ENCODE measurements at places on chromosomes 3 and 15.
A peak's percentile ranks its signal among the peaks of the same experiment; 100 is the strongest.

GRCh38 chr3:117172426-117172825 is 462.8 kb downstream of the TUSC7 start:
- DNase-seq = no peak

GRCh38 chr3:107765524-107765923 is 242.8 kb downstream of the BBX start:
- no peak for DNase-seq

DNA sequence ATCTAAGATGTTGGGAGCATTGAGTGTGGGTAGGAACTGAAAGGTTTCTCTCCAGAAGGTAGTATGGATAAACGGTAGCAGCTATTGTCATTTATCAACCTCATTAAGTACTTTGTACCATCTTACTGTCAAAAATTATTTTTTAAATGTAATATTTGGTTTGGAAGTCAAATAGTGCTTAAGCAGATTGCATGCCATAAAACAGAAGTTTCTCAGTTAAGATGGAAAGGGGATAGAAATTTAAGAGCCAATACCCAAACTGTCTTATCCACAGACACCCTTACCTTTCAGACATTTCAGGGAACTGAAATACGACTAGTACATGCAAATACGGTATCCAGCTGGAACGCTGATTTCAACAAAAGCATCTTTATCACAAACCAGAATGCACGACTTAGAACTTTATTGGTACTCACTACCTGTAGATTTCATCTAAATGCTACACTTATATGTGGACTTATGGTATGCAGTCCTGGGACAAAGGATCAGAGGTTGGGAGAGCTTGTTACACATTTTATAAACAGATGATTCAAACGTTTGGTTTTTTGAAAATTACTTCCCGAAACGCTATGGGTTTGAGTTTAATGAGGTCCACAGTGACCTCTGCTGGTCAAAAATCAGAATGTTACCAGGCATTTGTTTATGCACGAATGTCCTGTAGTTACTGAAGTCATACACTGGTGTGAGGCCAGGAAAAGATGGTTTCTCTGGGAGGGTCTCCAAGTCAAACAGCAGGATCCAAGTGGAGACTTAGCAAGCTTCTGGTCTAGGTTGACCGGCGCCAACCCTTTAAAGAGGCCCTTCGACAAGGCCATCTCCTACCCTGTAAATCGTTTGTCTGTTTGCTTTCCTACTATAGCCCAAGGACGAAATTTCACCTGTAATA is 45.7 kb upstream of the DUT start:
- DNase-seq = peak; percentile 78

GRCh38 chr15:80326270-80326669 is 74.3 kb upstream of the CTXND1 start:
- DNase-seq = no peak

- DNase-seq = peak; percentile 5
Observed at GRCh38 chr3:20254268-20255117, 68.5 kb upstream of the SGO1 start.

DNA sequence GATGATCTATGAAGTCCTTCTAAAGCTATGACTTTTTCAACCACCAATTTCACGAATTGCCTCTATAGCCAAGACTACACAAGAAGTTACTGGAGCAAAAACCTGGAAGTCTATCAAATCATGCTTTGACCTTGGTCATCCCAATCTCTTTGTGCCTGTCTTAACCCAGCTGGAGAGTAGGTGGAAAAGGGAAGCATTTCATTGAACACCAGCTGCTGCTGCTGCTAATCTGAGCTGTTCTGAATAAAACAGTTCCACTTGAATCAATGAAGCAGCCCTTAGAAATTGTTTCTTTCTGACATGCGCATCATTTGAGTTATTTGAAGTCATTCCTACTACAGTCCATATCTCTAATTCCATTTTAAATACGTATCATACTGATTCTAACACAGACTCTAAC is 7.3 kb upstream of the UBE3A start:
- DNase-seq = no peak

GRCh38 chr15:38587214-38587613 is 22.6 kb upstream of the RASGRP1 start:
- DNase-seq = no peak

DNA sequence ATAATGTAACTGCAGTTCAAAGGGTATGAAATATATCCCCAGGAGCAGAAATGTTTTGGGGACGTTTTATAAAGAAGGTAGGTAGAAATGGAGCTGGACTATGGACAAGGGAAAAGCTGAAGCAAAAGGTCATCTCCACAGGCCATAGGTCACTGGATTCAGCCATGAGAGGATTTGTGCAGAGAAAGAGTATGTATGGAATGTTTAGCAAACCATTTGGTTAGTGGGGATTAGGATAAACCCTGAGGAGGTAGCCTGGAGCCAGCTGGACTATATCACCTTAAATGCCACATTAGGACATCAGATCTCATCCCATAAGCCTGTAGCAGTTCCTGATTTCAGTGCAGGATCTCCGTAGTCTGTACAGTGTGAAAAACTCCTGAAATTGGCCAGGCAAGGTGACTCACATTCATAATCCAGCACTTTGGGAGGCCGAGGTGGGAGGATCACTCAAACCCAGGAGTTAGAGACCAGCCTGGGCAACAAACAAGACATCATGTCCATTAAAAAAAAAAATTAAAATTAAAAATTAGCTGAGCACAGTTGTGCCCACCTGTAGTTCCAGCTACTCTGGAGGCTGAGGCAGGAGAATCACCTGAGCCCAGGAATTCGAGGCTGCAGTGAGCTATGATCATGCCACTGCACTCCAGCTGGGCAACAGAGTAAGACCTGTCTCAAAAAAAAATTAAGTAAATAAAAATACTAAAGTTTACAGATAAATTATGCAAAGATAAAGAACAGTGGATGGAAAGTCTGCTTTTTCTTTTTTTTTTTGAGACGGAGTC is 4.7 kb downstream of the IP6K1 start:
- DNase-seq = no peak

- no peak for DNase-seq
Observed at GRCh38 chr15:38843736-38844590, 279.3 kb upstream of the RASGRP1 start.

GRCh38 chr3:7254251-7254650 is 393.3 kb downstream of the GRM7 start:
- DNase-seq = no peak

DNA sequence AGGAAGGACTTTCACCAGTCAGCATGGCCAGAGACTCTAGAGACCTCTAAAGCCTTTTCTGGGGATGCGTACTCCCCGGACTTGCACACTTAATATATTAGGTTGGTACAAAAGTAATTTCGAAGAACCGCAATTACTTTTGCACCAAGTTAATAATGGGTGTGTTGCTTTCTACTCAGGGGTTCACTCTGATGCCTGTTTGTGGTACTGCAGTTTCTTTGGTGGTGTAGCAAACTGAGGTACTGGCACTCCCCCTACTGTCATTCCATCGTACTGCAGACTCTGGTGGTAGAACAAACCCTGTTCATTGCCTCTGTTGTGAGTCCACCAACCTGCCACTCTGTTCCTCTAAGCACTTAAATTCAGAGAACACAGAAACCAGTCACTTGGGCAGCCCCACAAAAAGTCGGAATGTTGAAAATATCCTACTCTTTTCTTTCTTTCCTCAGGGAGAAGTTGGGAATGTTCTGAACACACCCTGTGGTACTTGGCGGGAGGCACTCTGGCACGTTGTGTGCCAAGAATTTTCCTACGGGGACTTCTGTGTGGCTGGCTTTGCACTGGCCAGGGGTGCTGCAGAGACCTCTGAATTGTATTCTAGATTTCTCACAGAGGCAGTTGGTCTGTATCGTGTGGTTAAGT is 46.3 kb downstream of the GABRG3 start:
- DNase-seq = peak; percentile 37

DNA sequence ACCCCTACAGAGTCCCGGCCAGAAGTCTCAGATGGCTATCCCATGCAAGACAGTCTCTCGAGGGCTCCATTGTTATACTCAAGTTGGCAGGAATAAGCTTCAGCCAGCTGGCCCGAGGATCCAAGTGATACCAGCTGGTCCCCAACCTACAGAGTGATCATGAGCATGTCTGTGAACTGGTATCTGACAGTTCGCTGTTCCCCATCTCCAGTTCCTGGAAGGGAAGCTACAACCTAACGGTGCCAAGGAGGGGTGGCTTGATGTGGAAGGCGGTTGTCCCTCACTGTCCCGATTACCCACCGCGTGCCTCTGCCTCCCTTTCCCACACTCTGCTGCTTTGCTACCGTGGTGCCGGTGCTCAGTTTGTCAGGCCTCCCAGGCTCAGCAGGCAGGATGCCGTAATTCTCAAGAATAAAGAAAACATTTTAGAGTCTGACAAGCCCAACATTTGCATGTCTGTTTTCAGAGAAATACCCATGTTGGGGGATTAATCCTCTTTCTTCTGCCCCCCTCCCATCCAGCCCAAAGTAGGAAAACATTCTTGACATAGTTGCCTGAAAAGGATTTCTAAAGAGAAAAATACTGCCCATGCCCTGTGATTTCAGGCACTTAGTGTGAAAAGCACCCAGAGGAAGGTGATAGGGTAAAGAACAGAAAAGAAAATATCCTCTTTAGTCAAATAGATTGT is 49.4 kb upstream of the HES1 start:
- no peak for DNase-seq

GRCh38 chr3:169105561-169105960 is 558.0 kb downstream of the MECOM start:
- DNase-seq = no peak

DNA sequence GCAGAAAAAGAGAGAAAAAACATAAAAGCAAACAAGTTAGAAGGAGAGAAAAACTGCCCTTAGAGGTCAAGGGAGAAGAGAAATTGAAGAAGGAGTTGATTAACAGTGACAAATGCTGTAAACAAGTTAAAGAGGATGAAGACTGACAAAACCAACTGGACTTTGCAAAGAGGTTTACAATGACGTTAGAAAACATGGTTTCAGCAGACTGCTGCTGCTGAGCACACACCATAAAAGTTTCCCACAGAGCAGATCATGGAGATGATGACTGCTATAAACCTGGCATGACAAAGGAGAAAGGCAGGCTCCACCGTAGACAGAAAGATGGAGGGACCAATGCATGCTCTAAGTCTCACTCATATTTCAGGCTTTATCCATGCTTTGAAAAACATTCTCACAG is 78.7 kb downstream of the POLQ start:
- DNase-seq = no peak

DNA sequence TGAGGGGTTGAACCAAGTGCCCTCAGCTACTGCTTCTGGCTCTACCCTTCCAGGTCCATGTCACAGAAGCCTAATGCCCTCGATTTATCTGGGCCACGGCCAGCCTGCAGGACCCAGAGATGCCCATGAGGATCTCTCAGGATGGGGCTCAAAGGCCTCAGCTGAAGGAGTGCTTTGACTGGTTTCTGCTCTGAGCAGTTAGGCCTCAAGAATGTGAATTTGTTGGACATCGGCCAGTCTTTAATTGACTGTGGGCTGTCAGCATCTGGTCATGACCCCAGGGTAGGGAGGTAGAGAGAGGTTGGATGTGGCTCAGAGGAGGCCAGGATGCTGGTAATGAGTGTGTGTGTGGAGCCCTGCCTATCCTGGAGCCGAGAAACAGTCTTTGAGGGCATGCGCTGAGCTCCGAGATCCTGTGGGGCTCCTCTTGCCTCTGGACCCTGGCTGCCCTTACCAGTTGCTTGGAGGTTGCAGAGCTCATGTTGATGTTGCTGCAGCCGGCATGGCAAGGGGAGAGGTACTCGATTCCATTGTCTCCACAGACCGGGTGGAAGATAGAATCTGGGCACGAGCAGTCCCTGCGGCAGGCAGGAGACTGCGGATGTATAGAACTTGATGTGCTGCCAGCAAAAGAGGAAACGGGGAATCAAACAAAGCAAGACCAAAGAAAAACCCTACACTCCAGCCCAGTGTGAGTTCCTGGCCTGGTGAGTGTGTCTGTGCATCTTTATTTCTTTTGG is 49.1 kb upstream of the RAB6B start:
- DNase-seq = no peak

DNA sequence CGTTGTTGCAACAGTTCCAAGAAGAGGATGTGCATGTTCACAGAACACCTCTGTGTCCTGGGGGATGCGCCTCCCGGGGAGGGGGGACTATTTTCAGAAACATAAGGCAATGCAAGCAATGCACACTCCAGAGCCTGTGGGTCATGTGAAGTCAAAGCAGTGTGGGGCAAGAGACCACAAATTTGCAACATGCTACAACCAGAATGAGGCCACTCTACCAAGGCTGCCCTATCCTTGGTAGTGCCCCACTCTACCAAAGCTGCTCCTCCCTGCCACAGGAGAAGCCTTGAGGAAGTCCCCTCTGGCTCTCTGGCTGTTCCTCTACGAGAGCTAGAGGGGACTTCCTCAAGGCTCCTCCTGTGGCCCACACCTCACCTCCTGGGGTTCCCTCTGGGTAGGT is 8.4 kb upstream of the NR2C2 start:
- DNase-seq = no peak

- DNase-seq = no peak
Observed at GRCh38 chr15:73753250-73754130, at the start of gene INSYN1. INSYN1 (minus strand) TSS chr15:73753351; CDS start chr15:73751130, 2,221 bp downstream.

- DNase-seq = peak; percentile 50
Observed at GRCh38 chr3:195895078-195895860, 13.1 kb downstream of the TNK2 start.

DNA sequence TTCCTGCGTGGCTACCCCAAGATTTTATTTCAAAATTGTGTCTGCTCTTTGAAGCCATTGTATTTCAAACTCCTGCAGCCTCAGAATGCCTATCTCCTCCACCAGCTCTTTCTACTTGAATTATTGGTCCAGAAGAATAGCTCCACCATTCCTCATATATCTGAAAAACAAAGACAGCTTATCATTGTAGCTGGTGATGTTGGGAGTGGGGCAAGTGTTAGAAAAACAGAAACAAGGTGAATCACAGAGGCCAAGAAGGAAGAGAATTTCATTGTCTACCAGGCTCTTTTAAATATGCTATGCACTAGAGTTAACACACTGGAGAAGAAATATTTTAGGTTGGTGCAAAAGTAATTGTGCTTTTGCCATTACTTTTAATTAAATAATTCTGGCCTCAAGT is 307.9 kb upstream of the ROPN1 start:
- no peak for DNase-seq

GRCh38 chr3:130823241-130823884 is 70.5 kb upstream of the ATP2C1 start:
- peak; percentile 59 for DNase-seq

DNA sequence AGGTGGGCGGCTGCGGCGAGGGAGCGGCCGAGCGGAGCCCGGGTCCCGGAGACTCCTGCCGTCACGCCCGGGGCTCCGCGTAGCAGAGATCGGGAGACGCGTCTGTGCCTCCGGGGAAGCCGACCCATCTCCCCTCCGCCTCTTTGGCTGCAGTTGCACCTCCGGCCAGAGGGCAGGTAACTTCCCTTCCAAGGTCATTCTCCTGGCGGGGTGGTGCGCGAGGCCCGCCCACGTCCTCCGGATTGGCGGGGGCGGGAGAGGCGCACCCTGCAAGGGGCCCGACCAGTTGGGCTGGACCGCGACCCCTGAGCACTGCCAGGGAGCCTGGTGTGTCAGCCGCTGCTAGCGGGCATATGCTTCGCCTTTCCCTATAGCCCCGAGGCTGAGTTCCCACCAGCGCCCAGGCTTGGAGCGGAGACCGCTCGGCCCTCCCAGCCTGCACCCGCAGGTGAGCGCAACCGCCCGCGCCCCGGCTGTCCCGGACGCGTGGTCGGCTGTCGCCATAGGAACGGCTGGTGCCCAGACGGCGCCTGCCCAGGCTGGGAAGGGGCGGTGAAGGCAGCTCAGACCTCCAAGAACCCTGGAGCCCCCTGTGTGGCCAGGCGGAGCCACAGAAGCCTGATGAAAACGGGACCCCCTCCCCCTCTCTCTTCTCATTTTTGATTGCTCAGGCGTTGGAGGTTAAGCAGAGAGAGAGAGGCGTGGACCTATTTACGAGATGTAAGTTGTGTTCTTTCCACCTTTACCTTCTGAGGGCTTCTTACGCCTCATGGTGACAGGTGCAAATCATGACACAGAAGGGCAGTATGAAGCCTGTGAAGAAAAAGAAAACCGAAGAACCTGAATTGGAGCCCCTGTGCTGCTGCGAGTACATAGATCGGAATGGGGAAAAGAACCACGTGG is 453 bp downstream of the ZDHHC23 start:
- peak; percentile 2 for DNase-seq

Data from NCI-H774 (cell line).